Vagina (tissue), 2 donors: ENCODE measurements at places on chromosomes 11 and 22.

DNA sequence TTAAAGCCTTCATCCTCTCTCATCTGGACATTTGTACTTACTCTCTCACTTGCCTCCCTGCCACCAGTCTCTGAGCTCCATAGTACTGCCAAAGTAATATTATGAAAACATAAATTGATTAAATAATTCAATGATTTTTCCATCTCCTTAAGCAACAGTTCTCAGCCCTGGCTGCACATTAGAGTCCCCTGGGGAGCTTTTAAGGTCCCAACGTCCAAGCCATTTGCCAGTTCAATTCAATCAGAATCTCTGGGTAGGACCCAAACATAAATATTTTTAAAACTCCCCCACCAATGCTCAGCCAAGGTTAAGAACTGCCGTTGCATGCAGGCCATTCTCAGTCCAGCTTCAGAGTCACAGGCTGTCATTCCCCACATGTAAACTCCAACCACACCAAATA, 114.4 kb upstream of the BMAL1 start:
- DNase-seq: no peak

GRCh38 chr22:22103078-22103875, 120.7 kb upstream of the TOP3B start:
- no peak for DNase-seq

DNA sequence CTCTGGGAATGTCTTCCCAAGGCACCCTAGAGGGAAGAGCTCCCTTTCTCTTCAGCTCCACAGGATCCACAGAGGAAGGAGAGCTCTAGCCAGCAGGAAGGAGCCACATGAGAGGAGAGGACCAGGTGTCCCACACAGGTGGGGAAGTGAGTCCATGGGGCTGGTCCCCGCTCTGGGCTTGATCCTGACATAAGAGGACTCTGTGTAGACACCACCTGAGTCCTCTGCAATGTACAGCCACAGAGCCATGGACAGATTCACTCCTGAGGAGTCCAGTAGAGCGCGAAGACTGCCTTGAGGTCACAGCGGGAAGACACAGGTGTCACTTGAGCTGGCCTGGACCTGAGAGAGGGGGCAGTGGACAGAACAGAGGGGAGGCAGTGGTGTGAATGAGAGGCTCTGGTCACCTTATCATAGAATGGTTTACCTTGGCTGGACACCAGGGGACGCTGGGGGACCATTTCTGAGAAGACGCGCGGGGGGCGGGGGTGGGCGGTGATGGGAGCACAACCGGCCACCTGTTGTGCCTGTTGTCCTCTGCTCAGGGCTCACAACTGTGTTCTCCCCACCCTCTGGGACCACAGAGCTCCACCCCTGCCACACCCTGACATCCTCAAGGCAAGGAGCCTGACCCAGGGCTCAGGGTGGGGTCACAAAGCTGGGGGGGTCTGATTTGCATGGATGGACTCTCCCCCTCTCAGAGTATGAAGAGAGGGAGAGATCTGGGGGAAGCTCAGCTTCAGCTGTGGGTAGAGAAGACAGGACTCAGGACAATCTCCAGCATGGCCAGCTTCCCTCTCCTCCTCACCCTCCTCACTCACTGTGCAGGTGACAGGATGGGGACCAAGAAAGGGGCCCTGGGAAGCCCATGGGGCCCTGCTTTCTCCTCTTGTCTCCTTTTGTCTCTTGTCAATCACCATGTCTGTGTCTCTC, 128.2 kb downstream of the ZNF280B start:
- DNase-seq: no peak

DNA sequence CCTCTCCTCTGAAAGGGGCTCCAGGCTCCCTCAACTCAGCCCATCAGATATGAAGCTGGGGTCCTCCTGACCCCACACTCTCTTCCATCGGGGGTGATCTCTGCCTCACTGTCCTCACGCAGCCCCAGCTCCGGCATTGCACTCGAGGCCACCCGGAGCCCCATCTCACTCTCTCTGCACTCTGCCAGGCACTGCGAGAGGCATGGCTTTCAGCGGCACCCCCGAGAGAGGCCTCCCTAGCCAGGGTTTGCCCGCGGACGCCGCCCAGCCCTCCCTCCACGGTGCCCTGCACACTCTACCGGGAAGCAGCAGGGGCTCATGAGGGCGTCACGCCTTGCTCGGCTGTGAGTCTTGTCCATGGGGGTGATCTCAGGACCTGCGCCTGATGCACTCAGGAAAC, 436.2 kb downstream of the BRD1 start:
- peak; percentile 61 for DNase-seq

DNA sequence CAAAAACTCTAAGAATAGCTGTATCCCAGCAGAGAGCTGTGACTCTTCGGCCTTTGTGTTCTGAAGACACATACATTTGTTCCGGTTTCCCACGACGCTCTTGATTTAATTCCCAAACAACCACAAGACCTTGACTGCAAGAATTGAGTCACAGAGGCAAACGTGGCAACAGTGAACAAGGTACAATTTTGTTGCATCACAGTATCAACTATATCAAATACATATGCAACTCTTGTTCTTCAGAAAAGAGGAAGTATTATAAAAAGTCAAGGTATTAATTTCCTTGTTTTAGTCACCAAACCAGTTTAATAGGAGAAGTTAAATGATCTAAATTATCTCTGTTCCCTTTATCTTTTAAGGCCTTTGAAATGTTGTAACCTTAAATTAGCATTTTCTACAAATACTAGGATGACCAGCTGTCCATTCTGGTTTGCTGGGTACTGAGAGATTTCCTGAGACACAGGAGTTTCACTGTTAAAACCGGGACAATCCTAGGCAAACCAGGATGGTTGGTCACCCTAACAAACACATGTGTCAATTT, 11.1 kb downstream of the HPS5 start:
- no peak for DNase-seq

DNA sequence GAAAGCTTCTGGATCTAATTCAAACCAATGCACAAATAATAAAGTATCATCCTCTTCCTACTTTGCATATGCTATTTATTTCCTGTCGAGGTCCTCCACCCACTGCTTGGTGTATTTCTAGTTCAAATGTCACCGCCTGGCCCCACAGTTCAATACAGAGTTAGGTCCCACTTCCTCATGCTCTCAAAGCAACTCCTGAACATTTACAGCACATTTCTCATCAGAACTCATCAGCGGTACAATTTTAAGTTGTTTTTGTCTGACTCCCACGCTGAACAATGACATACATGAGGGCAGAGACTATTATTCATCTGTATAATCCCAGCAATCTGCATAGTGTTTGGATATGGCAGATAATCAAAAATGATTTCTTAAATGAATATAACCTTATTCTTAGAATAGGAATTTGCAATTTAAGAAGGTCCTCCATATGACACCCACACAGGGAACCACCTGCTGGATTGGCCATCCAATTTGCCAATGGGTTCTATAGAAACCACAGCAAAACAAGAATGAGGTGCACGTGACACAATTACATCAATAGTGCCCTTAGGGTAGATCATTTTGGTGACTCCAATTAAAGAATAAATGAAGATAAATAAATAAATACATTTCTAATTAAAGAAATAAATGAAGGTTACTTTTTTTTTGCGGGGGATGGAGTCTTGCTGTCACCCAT, 54.2 kb downstream of the SLC25A17 start:
- no peak for DNase-seq

GRCh38 chr11:70301721-70302418, 31.4 kb downstream of the PPFIA1 start:
- DNase-seq: no peak

- no peak for DNase-seq
These were observed 5.3 kb upstream of the OR52M1 start for GRCh38 chr11:4539603-4540219.
